ENCODE measurements at places on chromosomes 2 and 18. TPM values are rescaled to one million over a fixed set of nuclear protein-coding genes. Genes with fewer than 3 reads are reported as not detected.

Gene NDC80
- 57.3 TPM for total RNA-seq

Gene BCL2
- total RNA-seq: 74.9 TPM

Gene RSAD2
- 0.17 TPM for total RNA-seq

Gene GALR1
- not detected for total RNA-seq

Gene ACADL
- not detected for total RNA-seq

Gene TUBB8B
- total RNA-seq: not detected
